ENCODE measurements at places on chromosomes 3 and 15.

DNA sequence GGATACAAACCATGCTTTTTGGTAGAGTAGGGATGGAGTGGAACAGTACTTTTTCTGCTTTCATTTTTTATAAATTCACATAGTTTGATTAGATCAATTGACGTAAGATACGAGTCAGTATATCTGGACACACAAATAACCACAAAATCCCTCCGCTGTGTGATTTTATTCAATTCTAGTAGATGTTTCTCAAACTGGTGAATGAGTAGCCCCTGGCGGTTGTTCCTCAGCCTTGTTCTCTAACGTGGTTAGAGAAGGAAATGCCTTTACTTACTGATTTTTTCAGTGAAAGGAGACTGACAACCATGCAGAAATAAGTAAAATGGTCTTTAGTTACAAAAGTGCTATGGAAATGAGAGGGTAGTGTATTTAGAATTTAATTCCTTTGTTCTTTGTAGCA lies 161.0 kb downstream of the TCF12 start:
- H3K4me1 ChIP-seq: peaks cover 12% of the 10 kb centered on the region
- H3K27me3 ChIP-seq: no peaks in the 10 kb centered on the region
- H3K36me3 ChIP-seq: peaks cover 3% of the 10 kb centered on the region
- H3K4me3 ChIP-seq: no peak overlapping the region

DNA sequence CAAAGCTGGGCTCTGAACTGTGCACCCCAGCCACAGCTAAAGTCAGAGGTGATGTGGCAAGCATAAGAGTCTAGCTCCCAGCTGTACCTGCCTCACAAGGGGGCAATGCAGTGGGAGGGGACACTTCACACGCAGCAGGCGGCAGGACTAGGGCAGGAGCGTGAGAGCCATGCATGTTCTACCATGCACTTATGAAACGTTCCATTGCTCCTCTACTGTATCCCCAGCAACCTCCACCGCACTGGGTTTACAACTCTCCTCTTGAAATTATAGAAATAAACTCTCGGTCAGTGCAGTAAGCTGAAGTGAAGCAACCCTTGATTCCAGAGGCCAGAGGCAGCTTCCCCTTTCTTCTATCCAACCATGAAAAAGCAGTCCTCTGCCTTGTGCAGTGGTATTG lies 298.6 kb upstream of the STT3B start:
- no peak overlapping the region for H3K4me3 ChIP-seq
- H3K4me1 ChIP-seq: peaks cover 12% of the 10 kb centered on the region

DNA sequence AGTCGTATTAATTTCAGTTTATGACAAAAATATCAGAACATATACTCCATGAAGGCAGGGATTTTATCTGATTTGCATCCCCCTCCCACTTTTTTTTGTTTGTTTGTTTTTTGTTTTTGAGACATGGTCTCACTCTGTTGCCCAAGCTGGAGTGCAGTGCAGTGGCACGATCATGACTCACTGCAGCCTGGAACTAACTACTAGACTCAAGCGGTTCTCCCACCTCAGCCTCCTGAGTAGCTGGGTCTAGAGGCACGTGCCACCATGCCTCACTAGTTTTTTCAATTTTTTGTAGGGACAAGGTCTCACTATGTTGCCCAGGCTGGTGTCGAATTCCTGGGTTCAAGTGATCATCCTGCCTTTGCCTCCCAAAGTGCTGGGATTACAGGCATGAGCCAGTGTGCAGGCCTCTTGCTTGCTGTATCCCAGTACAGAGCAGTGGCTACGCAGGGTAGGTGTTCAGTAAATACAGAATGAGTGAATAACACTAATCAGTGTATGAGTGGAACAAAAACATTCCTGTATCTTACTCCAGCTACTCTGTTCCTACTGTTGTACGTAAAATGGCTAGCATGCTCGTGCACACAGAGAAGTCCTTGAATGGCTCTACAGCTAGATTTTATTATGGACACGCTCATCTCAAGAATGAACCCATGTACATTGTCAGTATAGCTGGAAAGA lies 272.4 kb downstream of the FOXP1 start:
- DNase-seq: no peak
- peak overlapping the region; percentile 48 for H3K27ac ChIP-seq
- H3K4me1 ChIP-seq: peaks cover 60% of the 10 kb centered on the region

DNA sequence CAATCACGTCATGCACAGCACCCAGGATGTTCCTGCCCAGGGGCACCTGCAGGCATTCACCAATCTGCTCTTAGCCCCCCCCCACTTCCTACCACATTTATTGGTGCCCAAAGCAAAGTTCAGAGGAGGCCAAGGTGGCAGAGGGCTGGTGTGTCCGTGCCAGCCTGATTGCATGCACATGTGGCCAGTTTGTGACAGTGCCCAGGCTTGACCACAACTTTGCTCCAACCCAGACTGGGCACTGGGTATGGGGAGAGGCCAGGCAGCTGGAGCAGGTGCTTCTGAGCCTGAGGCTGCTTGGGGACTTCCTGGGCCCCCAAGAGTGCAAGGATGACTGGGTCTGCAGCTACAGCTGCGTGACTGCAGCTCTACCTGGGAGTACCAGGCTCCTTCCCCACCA lies 192.3 kb upstream of the BCHE start:
- H3K4me1 ChIP-seq: no peaks in the 10 kb centered on the region
- DNase-seq: no peak
- no peaks in the 10 kb centered on the region for H3K27me3 ChIP-seq
- H3K4me3 ChIP-seq: no peak overlapping the region
- H3K36me3 ChIP-seq: no peaks in the 10 kb centered on the region
- no peak overlapping the region for H3K27ac ChIP-seq

Measured in osteocyte (in vitro differentiated cells).